Natural killer cell (primary cell): ENCODE measurements at places on chromosomes 4 and X.

DNA sequence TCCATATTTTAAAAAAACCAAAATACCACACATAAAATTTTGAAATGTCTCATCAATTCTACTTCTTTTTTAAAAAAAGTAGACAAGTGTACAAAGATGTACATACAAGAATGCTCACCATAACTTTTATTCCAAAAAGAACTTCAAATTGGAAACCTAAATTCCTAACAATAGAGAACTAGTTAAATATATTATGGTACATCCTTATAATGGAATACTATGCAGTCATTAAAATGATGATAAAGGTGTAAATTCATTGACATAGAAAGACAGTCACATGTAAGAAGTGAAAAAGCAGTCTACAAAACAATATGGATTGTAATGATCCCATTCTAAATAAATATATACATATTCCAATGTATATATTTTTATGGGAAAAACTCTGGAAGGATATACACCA lies 31.0 kb downstream of the RPS6KA3 start:
- no peak for DNase-seq

- DNase-seq, result no peak
Measured at GRCh38 chrX:13697976-13698375, 9.0 kb downstream of the RAB9A start.

- no peak for DNase-seq
Measured at GRCh38 chr4:172996571-172997216, 171.9 kb upstream of the GALNT7 start.

- no peak for DNase-seq
Measured at GRCh38 chr4:83876047-83876446, 340.1 kb downstream of the GPAT3 start.

GRCh38 chr4:89334311-89334710 lies 26.7 kb upstream of the GPRIN3 start:
- no peak for DNase-seq

GRCh38 chrX:724256-724655 lies 93.7 kb downstream of the SHOX start:
- DNase-seq, result no peak

GRCh38 chrX:129522184-129523078 lies 859 bp downstream of the SMARCA1 start:
- no peak for DNase-seq

DNA sequence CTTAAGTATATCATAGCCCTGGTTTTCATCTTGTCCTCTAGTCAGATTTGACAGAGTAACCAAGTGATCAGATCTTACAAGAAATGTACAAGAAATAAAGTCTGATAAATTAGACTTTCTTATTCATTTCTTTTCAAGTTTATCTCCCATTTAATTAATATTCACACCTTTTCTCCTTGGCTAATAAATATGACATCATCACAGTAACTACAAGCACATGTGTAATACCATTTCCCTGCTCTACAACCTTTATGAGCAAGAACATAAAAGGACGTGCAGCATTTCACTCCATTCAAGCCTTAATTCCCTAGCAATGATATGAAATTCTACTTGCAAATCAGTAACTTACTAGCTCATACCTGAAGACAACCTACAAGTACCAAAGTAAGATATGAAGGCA lies 88.5 kb downstream of the BRWD3 start:
- DNase-seq, result no peak

GRCh38 chr4:54525602-54526001 lies 132.2 kb upstream of the KIT start:
- no peak for DNase-seq

- DNase-seq, result no peak
Measured at GRCh38 chrX:71671043-71671780, 3.9 kb downstream of the LOC101059915 start.

GRCh38 chrX:115940888-115941332 lies 229.6 kb upstream of the AGTR2 start:
- no peak for DNase-seq

GRCh38 chrX:56726605-56727004 lies 2.4 kb upstream of the NBDY start:
- peak; percentile 75 for DNase-seq

GRCh38 chr4:110543577-110543976 lies 67.6 kb downstream of the ENPEP start:
- DNase-seq, result no peak

DNA sequence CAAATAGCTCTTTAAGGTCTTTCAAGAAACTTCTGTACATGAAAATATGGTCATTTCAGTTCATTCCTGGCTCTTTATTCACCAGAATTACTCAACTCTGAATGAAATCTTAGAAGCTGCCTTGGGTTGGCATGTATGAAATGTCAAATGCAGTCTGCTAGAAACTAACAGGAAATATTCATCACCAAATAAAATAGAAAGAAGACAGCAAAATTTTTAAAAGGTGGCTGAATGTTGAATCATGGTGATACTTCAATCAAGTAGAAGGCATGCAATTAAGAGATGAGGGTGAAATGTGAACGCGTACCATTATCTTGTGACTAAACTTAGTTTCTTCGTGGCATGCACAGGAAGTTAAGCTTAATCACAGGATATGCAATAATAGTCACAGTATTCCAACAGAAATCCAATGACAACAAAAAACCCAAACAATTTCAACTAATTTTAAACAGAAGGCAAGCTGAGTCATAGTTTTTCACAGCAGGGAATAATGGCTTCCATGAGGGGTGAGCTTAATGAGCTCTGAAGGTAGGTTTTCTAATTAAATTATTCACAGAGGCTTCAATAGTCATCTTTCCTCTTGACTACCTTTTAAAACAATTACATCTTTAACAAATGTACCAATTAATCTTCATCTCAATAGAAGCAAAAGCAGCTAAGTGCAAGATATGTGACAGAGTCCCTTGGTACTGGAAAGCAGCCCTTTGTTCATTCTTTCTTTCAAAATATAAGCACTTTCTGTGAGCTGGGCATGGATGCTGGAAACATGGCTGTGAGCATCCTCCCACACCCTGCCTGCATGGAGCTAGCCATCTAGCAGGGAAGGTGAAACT lies 44.5 kb downstream of the SCFD2 start:
- DNase-seq, result no peak

- no peak for DNase-seq
Measured at GRCh38 chrX:120840827-120841226, 34.8 kb downstream of the CT47B1 start.

- no peak for DNase-seq
Measured at GRCh38 chr4:85368240-85368639, 106.7 kb upstream of the ARHGAP24 start.

DNA sequence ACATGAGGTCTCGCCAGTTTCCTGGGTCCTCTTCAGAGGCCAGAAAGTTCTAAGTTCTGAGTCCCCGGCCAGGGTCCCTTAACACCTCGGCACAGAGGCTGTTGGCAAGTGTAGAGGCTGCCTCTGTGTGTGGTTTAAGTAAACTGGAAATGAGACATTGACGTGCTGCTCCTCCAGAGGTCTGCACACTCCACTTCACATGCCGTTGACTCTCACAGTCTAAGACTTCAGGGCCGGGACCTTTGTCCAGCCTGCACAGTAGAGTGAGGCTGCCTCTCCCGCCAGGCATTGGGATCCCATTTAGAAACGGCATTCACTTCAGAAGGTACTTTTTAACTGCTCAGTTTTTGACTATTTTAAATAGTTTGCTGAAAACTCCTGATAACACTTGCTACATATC lies 10.6 kb upstream of the TADA2B start:
- DNase-seq, result no peak

GRCh38 chr4:99863804-99864203 lies 30.4 kb downstream of the LAMTOR3 start:
- DNase-seq, result no peak

DNA sequence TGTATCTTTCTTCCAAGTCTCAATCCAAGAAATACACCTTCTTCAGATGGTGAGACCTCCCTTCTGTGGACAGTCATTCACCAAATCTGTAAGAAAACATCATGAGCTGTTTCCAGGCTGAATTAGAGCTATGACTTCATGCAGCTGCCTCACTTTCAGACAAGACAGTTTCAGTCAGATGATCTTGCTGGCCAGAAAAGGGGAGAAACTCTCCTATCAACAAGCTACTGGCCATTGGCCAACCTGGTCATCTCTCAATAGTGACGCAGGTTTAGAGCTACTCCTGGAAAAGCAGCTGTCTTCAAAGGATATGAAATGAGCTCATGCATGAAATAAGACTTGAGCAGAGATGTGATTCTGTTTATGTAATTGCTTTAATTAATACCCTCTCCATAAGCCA lies 69.6 kb upstream of the NDP start:
- DNase-seq, result no peak

DNA sequence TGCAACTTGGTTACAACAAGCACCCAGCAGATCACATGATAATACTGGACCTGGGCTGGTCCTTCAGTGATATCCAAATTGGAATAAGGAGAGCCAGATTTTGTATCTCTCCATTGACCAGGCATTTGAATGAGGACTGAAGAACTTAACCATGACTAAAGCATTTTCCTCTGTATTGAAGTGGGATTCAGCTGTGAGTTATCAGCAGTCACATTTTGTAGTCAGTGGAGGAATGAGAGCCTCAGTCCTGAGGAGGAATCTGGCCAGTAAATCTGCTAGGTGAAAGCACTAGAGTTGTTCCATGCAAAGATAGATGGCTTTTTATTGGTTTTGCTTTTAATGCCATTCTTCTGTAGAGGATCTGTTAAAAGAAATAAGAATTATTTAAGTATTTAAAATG lies 1506.0 kb downstream of the PCDH7 start:
- no peak for DNase-seq

GRCh38 chrX:19303256-19303880 lies 40.4 kb upstream of the PDHA1 start:
- DNase-seq, result no peak

- DNase-seq, result no peak
Measured at GRCh38 chr4:31114816-31115215, 394.6 kb downstream of the PCDH7 start.

GRCh38 chrX:19331831-19332230 lies 11.9 kb upstream of the PDHA1 start:
- no peak for DNase-seq

DNA sequence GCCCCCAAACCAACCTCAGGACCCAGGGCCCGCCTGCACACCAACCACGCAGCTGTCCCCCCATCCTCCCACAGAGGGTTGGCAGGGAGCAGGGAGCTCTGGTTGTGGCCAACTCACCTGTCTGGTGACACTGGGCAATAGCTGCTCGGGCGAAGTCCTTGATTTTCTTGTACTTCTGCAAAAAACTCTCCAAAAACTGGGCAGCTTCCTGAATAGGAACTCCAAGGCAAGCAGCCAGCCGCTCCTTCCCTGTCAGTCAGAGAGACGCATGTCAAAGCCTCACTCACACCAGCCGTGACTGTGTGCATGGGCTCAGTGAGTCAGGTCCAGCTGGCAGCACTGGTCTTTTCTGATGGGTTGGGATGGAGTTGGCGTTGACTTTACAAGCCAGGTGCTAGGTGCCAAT lies 26.4 kb downstream of the NAT8L start:
- peak; percentile 4 for DNase-seq

DNA sequence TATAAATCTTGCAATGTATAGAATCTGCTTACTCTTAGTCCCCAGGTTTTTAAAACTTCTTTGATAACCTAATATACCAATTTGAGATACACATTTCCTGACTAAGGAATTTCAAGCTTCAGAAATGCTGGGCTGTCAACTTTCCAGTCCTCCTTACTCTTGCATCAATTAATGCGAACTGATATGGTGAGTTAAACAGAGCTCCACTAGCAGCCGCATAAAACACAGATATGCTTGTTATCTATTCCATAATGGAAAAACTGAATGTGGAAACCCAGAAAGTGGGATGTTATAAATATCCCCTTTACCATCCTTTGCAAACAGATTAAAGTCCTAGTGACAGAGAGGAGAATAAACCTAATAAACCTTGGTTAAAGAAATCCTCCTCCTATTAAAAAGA lies 1913.7 kb downstream of the STIM2 start:
- no peak for DNase-seq

DNA sequence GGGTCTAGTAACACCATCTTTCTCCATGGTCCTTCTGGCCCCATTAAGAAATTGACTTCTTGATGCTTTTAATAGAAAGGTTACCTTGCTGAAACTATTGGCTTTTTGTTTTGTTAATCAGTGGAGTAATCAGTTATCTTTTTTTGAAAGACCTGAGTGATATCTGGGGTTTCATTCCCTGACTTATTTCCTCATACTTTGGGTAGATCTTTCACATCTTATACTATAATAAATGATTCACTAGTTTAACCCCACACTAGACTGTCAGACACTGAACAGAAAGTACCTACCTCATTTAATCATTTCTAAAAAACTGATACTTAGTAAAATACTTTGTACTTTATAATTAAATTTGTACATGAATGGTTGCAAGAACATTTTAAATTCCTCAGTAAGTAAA lies 1021.1 kb downstream of the STIM2 start:
- DNase-seq, result no peak

DNA sequence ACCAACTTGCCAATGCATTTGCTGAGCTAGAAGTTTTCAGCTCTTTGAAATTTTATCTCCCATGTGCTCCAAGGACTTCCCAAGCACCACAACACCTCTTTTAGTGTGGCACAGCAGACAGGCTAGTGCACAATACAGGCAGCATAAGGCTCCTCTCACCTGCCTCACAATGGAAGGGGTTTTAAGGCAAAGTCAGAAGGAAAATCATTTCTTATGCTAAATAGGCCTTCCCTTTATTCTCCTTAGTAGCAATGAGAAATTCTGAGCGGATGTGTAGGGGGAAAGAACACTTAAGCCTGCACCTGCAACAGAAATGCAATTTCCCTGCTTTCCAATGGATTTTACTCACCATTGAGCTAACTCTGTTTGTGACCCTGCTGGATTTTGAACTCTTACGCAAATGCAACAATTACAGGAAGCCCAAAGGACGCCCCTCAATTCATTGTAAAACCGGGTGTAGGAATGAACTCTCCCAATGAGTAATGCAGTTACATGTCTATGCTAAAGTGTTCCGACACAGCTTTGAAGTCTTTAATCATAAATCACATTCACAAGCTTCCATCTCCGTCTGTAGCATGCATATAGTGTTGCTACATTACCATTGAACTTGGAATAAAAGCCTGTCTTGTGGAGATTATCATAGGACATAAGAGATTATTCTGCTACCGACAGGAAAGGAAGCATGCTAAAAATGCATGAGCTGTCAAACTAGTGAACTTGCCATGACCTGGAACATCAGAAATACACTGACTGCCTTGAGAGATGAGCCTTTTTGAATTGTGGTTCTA lies 1084.9 kb downstream of the RPA4 start:
- no peak for DNase-seq

DNA sequence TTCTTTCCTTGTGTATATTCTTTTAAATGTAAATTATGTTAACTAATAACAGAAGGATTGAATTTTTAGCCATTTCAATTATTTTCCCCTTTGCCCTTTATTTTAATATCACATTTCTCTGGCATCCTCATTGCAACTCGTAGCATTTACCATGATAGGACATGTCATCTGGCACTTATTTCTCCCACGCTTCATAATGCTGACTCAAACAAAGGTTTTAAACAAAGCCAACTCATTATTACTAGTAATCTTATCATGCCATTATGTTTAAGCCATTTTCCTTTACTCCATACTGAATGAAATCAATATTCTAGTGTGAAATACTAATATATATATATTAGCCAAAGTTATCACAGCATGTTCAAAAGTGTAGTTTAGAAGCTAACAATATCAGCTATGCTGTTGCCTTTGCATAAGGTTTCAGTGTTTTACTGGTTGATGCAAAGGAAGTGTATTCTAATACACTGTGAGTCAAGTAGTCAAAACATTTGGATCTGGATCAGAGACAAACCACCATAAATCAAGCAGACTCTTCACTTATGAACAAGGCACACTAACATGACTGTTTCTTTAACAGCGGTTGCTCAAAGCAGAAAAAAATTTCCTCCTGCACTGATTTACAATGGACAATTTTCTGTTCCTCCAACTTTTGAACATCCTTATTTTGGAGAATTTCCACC lies 281.6 kb downstream of the SLC7A11 start:
- no peak for DNase-seq

GRCh38 chr4:163367651-163368050 lies 24.0 kb downstream of the NPY5R start:
- DNase-seq, result no peak
